ENCODE measurements at places on chromosomes 2 and 18.

GRCh38 chr2:40639320-40639719 lies 187.4 kb upstream of the SLC8A1 start:
- DNase-seq, result no peak

GRCh38 chr18:70250781-70251180 lies 38.1 kb upstream of the SOCS6 start:
- no peak for DNase-seq

GRCh38 chr2:128440666-128441340 lies 122.1 kb upstream of the HS6ST1 start:
- DNase-seq, result no peak

- no peak for DNase-seq
These were observed 13.1 kb downstream of the KDM3A start for GRCh38 chr2:86454238-86454637.

- no peak for DNase-seq
These were observed 12.1 kb upstream of the MAPRE2 start for GRCh38 chr18:35029103-35029502.

DNA sequence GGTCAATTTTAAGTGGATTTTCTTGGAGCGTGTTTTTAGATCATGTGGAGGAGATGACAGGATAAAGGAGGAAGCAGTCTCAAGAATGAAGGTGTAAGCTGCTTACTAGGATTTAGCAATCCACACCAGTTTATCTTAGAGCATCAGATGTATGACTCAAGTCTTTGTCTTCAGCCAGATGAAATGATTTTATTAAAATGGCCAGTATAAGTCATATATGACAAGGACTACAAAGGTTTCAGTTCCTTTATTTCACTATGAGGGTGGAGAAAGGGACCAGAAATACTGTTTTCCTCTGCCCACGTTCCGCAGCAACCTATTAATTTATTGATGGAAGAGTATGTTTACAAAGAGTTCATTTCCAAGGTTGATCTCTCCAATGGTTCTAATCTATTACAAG lies 970.5 kb upstream of the SLC39A10 start:
- DNase-seq, result no peak

GRCh38 chr2:173762221-173762620 lies 203.0 kb downstream of the SP3 start:
- no peak for DNase-seq
